ENCODE measurements at places on chromosomes 2 and 18. TPM values are rescaled to one million over a fixed set of nuclear protein-coding genes. Genes with fewer than 3 reads are reported as not detected.

GRCh38 chr2:33090553-33091134, 143.9 kb downstream of the LTBP1 start:
- DNase-seq = no peak

DNA sequence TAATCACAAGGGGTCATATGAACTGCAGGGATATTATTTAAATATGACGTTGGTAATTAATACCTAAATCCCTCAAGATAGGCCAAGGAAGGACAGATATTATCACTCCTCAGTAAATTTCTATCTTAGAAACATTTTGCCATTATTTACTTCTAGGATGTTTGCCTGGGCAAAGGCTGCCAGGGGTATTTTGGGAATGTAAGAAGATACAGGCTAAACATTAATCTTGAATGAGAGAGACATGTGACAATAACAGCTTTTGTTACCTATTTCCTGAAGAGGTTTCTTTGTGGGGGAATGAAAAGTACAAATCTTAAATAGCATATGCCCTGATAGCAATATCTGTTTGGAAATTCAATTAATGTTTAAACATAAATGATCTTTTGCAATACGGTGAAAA, 756 bp upstream of the CCDC195 start:
- DNase-seq = no peak

DNA sequence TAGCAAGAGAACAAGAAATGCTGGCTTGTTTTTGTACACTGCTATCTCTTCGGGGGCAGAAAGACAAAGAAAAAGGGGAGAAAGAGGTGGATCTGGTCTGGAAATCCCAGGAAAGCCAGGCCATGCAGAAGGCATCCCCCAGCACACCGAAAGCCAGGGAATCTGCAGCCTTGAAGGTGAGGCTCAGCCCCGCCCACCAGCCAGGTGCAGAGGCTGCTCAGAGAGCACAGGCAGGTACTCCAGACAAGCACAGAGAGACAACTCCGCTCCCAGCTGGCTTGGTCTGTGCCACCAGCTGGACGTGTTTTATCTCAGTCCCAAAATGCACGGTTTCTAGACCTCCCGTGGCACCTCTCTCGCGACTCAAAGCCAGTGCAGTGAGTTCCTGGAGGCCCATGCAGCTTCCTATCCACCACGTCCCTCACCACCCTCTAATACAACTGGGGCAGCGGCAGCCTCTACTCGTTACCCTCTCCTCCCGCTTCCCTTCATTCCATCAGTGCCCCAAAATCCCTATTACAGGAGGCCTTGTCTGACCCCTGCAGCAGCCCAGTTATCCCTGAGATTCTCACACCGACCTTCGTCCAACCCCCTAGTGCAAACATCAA, 62.8 kb downstream of the HDAC4 start:
- DNase-seq = no peak

DNA sequence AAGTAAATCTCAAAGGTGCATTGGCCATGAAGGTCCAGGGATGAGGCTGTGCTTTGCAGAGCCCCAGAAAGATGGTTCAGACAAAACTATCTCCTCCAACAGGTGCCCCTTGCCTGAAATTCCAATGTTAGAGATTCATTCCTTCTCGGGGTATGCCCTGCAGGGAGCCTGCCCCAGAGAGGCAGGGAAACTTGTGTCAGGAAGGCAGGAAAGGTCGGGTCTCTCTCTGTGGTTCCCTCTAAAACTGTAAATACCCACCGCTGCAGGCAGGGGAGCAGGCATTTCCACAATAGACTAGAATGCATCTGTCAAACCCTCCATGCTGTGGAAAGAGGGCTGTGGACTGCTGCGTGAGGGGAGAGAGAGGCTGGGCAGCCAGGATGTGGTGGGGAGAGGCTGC, 207.8 kb upstream of the SMAD2 start:
- no peak for DNase-seq

DNA sequence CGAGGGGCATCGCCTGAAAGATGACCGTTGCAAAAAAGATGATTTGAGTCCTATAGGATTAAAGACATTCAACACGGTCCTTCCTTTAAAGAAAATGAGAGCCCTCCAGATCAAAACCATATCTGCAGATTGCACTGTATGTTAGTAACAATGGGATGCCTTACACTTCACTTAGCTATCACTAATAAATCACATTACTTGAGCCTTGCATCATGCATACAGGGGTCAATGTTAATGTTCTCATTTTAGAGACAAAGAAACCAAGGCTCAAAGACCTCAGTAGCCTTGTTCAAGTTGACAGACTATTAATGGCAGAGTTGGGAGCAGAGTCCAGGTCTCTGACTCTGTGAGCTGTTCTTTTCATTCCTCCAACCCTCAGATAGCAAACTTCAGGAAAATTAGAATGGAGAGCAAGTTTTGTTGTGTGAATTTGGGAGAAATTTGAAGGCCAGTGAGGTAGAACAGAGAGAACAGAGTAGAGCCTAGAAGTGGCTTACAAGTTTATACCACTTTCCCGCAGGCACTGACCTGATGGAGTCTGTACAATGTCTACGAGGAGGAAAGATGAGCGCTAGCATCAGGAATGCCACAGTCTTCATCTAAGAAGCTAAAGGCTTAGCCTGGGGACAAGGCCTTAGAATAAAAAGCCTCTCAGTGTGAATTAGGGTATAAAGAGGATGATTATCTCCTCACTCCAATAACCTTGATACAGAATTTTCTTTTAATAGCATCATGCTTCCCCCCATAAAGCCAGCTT, 48.3 kb downstream of the TRIB2 start:
- DNase-seq = no peak

DNA sequence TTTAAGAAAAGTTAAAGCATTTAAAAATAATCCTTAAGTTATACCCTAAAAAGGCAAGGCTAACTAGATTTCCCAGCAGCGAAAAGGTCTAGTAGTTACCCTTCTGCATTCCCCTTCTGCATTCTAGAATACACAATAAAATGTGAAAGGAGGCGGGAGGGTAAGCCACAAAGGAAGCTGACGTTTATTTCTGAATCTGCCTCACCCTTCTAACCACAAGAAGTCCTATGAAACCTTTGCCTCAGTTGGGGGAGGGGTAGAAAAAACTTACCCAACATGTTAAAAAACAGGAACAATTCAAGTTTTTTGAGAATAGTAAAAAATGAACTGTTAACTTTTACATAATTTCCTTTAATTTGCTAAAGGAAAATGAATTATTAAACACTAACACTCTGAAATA, 11.3 kb downstream of the STK17B start:
- no peak for DNase-seq

GRCh38 chr2:767944-768343, 90.7 kb upstream of the TMEM18 start:
- no peak for DNase-seq

The ARHGEF4 gene
- total RNA-seq = 0.08 TPM

The FSHR gene
- total RNA-seq = not detected

All from liver (tissue), 10 donors.